ENCODE measurements at places on chromosomes 1 and 21.

GRCh38 chr1:151820940-151821339 is 10.7 kb downstream of the RORC start:
- DNase-seq, result no peak

DNA sequence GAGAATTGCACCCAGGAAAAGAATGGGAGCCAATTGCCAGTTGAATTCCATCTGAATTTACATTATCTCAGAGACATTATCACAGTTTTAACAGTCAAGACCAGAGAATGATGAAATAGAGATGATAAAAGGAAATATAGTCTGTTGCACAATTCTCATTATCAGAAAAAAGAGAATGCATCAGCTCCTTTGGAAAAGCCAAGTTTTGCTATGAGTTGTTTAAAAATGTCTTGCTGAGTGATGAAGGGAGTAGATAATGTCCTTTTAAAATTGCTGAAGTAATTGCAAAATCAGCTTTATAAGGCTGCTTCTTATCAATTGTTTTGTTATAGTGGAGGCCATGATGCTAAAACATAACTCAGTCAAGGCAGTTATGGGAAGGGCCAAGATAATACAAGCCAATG is 37.9 kb upstream of the EEIG2 start:
- no peak for DNase-seq

DNA sequence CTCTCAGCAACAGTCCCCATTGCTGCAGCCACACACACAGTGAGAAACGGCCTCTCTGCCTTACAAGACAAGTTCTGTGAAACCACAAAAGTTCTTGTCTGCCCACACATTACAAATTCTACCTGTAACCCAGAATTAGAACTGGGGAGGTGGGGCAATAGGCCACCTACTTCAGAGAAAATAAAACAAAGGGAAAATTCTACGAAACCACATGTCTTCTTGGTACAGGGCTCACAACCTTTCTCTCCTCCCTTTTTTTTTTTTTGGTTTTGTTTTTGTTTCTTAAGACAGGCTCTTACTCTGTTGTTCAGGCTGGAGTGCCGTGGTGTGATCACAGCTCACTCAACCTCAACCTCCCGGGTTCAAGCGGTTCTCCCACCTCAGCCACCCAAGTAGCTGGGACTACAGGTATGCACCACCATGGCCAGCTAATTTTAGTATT is 30.2 kb downstream of the LPAR3 start:
- no peak for DNase-seq

DNA sequence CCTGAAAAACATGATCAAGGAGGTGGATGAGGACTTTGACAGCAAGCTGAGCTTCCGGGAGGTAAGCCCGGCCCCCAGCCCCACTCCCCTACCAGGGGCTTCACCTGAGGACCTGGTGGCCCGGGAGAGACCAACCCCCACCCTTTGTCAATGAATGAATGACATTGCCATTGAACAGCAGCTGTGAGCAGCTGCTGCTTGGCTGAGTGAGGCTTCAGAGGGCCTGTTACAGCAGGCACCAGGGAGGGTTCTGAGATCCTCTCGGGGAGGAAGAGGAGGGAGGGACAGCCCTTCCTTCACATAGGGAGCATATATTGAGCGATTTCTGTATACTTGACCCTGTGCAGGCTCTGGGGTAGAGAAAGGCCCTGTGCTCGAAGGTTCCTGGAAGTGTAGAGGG is 12.3 kb upstream of the CTRC start:
- no peak for DNase-seq

- DNase-seq, result no peak
Observed at GRCh38 chr1:209741193-209741592, 14.7 kb upstream of the TRAF3IP3 start.

DNA sequence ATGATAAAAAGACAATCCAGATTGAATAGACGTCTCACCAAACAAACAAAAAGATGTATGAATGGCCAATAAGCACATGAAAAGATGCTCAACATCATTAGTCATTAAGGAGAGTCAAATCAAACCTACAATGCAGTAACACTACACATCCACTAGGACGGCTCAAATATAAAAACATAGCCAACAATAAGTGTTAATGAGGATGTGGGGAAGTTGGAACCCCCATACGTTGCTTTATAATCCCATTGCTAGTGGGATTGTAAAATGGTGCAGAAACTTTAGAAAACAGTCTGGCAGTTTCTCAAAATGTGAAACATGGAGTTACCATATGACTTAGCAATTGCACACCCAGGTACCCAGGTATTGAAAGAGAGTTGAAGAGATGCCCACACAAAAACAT is 14.7 kb upstream of the IL24 start:
- no peak for DNase-seq

- DNase-seq, result no peak
Observed at GRCh38 chr1:112981426-112981825, 25.4 kb upstream of the SLC16A1 start.

DNA sequence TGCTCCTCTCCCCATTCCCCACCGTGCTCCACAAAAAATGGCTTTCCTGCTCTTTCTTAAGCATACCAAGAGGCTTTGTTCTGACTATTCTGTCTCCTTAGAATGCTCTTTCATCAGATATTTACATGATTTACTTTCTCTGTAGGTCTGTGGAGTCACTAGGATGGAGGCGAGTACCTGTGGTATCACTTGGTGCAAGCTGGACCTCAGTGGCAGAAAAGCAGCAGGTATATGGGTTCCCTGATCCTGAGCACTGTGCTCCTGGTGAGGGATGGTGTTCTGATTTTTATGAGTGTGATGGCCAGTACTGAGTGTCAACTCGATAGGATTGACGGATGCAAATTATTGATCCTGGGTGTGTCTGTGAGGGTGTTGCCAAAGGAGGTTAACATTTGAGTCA is 10.0 kb downstream of the C1orf87 start:
- DNase-seq, result no peak

DNA sequence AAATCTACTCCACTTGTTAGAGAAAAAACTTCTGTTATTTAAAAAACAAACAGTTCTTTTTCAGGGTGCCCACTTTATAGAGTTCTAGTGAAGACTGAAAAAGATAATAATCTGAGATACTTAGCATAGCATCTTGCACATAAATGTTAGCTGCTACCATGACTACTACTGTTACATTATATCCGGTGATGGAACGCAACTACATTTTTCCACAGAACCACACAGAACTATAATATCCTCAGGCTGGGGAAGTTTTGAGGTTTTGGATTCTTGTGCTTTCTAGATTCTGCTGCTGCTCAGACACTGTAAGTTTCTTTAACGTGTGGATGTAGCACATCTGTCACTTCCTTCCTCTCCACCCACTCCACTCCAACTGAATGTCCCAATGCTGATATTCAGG is 110.3 kb downstream of the PTPN14 start:
- no peak for DNase-seq

DNA sequence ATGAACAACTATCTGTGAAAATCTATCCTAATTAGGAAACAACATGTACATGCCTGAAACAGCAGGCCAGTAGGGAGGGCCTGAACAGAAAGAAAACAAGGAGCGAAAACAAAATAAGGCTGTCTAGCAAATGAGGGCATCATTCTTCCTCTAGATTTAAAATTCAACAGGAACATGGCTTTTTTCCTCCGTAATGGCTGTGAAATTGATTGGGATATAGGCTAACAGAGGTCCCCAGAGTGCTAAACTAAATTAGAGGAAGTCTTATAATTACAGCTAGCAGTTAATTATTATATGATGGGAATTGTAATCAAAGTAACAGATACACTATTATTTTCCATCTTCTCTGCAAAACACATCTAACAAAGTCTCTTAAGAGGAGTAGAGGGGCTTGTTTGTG is 51.7 kb upstream of the TIAM1 start:
- DNase-seq, result no peak

DNA sequence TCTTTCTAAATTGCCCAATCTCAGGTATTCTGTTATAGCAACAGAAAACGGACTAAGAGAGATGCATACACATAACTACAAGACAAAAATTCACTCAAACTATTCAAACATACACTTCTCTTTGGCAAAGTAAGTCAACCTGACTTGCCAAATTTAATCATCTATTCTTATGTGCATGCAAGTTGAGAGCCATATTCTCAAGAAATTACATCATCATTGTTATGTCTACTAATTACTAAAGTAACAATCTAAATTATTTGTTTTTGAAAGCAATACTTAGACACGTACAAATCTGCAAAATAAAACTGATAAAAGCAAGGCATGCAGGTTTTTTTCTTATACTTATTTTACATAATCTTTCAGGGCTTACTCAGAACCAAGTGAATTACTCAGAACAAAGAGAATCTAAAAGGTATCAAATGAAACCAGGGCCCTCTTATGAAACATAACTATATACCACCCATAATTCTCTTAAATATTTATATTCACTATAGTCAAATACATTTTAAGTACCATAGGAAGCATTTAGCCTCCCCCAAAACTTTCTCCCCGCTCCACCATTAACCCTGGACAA is 62.3 kb downstream of the HLCS start:
- DNase-seq, result no peak

- DNase-seq, result no peak
Observed at GRCh38 chr1:236948996-236949395, 55.2 kb downstream of the MT1HL1 start.

Data from HCEC 1CT (cell line).